ENCODE measurements at places on chromosomes 5 and 9.

DNA sequence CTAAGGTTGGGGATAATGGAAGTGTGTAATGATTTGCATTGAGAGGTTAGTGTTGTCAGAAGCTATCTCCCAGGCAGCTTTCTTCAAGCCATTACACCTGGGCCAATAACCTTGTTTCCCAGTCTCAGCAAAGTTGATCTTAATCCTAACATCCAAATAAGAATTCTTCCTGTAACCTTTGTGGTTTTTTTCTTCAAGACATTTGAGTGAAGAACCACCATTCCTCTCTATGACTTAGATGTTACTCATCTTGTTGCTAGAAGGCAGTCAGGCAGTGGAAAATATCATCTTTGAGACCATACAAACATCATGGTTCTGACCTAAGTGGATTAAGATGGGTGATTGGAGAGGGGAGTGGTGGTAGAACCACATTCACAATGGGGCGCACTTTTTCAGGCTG is 103.5 kb downstream of the NDUFAF2 start:
- no peak for DNase-seq

GRCh38 chr9:38200431-38200830 is 131.4 kb upstream of the SHB start:
- no peak for DNase-seq

- no peak for DNase-seq
Measured at GRCh38 chr5:56166671-56167385, 66.3 kb downstream of the ANKRD55 start.

DNA sequence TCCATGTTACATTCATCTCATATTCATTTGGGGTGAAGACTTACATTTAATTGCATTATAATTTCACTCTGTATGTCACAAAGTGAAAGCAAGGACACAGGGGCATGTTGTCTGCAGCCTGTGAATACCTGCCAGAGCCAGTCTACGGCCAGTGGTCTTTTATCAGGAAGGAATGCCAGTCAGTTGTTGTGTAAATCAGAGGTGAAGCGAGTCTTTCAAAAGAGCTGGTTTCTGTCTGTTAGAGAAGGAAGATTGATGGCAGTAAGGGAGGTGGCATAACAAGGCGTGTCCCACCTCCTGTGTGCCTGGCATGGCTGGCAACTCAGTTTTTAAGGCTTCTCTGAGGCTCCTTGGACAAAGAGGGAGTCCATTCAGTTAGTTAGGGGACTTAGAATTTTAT is 18.1 kb upstream of the SYK start:
- no peak for DNase-seq

DNA sequence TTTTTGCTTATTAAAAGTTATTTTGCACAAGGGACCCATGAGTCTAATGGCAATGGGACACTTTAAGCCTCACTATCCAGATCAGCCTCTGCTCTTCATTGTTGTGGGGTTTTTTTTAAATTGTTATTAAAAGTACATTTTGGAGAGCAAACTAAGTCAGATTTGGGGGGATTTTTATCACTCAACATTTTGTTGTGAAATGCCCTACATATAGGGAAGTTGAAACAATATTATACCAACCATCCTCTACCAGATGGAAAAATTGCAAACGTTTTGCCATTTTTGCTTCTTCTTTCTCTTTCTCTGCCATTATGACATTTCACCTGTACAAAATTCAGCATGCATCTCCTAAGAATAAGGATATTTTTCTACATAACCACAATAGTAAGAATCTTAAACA is 75.3 kb downstream of the SLC1A3 start:
- no peak for DNase-seq

- no peak for DNase-seq
Measured at GRCh38 chr5:55324815-55325418, 17.1 kb downstream of the MTREX start.

GRCh38 chr5:63081402-63081801 is 502.8 kb downstream of the LRRC70 start:
- DNase-seq = no peak

GRCh38 chr5:139451176-139451575 is 11.4 kb downstream of the ECSCR start:
- no peak for DNase-seq

All from activated CD4-positive, CD25-positive, alpha-beta regulatory T cell (primary cell).